ENCODE measurements at places on chromosomes 4 and X.

DNA sequence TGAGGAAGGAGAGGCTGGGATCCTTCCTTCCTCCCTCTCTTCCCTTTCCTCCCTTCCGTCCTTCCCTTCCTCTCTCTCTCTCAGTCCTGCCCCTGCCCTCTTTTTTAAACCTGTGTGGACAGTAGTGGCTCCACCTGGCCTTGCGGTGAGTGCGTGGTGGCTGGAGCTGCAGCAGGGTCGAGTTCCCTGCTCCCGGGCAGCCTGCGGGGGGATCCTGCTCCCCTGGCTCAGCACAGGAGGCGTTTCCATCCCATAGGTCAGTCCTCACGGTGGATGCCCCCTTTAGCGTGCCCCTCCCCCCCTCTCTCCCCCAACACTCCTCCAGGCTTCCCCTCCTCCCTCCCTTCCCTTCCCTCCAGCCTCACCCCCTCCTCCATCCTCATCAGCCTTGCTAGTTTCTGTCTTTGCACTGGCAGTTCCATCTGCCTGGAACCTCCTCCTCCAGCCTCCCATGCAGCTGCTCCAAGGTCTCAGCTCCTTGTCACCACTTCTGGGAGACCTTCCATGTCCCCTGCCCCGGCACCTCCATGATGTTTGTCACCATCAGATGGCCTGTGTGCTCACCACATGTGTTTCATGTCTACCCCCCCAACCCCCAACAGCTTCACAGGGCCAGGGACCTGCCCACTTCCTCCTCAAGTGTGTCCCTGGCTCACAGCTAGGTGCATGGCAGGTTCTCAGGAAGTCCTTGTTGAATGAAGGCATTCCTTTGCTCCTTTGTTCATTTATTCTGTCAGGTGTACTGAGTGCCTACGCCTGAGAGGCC lies 68.4 kb downstream of the PSAPL1 start:
- no peak for DNase-seq

DNA sequence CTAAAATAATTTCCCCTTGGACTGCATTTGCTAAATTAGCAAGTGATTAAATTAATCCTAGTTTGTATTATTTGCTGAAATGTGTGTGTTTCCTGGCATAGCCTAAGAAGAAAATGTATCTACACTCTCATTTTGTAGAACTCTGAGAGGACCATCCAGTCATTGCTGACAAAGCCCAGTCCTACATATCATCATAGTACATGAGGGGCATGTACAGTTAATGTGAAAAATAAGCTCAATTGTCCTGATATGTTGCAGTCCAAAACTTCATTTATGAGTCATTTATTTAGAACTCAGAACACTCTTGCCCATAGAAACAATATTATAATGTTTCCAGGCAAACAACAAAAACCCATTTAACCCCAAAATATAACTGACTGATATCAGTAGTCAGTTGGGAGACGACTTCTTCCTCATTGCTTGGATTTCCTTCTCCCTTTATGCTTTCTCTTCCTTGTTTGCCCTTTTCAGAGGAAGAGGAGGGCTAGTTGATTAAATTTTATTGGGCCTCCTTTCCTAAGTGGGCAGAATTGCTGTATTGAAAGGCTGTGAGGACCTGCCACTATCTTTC lies 26.9 kb upstream of the BBS12 start:
- no peak for DNase-seq

DNA sequence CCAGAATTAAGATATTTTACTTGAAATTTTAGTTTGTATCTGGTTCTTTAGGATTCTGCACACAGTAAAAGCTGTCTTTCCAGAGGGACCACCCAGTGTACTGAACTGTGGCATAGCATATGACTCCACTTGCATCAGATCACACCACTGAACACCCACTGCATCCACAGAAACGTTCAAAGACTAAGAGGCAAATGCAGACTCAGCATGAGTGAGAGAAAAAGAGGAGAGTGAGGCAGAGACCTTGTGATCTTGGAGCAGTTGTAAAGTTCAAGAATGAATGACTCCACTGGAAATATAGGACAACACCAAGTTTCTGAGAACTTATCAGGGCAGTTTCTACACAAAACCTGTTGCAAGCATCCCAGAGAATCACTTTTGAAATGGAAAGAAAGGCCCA lies 20.8 kb downstream of the PRDM5 start:
- no peak for DNase-seq

GRCh38 chrX:32139476-32139875 lies 1067.6 kb upstream of the FTHL17 start:
- no peak for DNase-seq

- DNase-seq = no peak
Observed at GRCh38 chrX:48468693-48469691, 1.1 kb downstream of the SLC38A5 start.

- no peak for DNase-seq
Observed at GRCh38 chr4:124593494-124593893, 119.0 kb downstream of the ANKRD50 start.

- DNase-seq = no peak
Observed at GRCh38 chr4:52051615-52052474, 741 bp downstream of the SPATA18 start.

- DNase-seq = no peak
Observed at GRCh38 chrX:153864101-153864500, 21.9 kb downstream of the L1CAM start.

- DNase-seq = no peak
Observed at GRCh38 chr4:163048447-163048846, 118.2 kb downstream of the NAF1 start.

GRCh38 chr4:54687887-54688841 lies 30.4 kb downstream of the KIT start:
- DNase-seq = no peak

DNA sequence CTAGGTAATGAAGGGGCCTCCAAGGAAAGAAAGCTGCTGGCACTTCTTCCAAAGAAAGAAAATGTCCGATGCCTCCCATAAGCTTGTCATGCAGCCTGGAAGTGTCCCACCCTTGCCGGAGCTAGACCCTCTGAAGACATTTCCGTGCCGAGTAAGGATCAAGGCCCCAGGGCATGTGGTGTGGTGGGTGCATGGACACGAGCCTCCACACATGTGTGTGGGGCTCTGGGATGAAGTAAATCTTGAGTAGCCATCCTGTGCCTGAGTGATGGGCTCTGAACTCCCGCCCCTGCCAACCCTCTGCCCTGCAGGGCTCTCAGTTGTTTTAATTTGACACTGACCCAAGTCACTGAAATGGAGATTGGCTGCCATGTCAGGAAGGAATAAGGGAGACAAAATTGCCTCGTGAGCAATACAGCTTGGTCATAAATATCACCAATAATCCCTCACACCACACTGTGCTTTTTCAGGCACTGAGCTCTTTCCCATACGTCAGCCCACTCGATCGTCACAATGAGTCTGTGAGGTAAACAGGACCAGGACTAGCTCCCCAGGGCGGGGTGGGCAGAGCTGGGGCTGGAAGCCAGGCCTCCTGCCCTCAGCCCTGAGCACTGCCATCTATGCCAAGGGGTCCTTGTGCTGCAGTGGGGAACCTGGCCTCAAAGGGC lies 24.6 kb downstream of the CNGA2 start:
- no peak for DNase-seq

GRCh38 chrX:97159916-97160800 lies 276.4 kb downstream of the RPA4 start:
- no peak for DNase-seq

GRCh38 chr4:19130866-19131265 lies 1109.3 kb upstream of the LCORL start:
- no peak for DNase-seq

- DNase-seq = no peak
Observed at GRCh38 chrX:134658760-134659023, 421 bp upstream of the PLAC1 start.

DNA sequence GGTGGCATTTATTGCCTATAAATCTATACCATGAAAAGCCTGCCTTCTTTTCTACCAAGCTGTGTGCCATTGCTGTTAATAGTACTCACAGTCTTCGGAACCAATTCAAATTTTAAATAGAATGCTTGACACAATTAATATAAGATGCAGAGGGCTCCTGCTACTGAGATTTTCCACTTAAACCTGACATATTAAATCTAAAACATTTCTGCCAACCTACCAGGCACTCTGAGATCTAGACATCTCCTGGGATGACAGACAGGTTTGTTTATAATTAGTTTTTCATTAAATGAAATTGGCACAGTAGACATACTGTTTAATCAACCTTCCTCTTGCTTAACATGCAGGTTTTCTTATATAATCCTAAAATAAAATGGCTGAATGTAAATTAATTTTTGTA lies 117.3 kb upstream of the CBR4 start:
- no peak for DNase-seq
